Stimulated activated CD4-positive, alpha-beta T cell treated with anti-CD3 and anti-CD28 coated beads, TNF-alpha, amount 100 ng/mL, for 4 hours (primary cell): ENCODE measurements at places on chromosomes 4 and X.

DNA sequence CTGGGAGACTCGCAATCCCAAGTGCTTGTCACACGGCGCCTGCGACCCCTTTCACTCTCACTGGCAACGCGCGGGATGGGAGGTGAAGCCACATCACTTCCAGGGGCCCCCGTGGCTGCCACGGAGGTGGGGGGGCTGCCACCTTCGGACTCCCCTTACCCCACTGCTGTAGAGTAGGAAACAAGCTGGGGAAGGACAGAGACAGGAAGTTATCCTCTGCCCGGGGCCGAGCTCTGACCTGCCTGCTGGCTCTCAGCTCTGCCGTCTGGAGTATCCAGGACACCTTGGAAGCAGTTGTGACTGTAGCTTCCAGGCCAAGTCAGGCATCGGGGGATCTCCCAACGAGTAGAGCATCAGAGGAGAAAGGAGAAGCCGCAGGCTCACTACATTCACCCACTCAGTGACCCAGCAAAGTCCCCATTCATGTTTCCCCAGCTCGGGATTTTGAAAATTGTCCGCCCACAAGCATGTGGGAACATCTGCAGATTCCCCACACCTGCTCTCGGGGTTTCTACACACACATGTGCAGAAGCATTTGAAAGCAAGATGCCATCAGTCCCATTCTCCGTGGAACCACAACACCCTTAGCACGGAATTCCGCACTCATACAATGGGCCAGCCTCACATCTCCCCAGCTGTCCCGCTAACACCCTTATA is 10.8 kb downstream of the PDZD4 start:
- no peak for DNase-seq

DNA sequence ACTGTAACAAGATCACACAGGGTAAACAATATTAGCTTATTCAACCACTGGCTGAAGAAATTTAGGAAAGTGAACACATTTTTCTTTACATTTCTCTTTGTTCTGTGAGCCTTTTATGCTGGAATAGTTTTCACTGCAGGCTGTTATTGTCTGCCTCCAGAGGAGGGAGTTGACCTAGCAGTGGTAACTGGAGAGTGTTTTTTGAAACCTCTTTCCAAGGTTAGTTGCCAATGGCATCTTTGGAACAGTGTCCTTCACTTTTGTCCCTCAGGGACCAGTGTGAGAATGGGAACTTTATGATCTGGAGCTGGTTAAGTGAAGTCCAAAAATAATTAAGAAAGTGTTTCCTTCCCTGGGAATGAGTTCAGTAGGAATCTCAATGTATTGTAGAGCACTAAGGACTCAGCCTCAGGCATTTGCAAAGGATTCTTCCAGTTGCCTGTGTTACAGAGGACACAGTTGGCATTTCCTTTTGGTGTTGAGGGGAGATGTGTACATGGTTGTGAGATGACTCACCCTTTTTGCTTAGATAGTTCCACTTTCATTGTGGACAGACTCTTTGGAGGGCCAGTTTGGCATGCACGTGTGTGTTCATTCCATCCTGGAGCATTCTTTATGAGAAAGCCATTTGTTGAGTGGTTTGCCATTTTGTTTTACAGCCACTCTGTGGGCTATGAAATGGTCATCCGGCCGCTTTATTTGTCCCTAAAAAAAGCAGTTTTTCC is 61.3 kb downstream of the AR start:
- no peak for DNase-seq

- DNase-seq = no peak
These were observed 14.0 kb downstream of the STOX2 start for GRCh38 chr4:183919141-183919540.

DNA sequence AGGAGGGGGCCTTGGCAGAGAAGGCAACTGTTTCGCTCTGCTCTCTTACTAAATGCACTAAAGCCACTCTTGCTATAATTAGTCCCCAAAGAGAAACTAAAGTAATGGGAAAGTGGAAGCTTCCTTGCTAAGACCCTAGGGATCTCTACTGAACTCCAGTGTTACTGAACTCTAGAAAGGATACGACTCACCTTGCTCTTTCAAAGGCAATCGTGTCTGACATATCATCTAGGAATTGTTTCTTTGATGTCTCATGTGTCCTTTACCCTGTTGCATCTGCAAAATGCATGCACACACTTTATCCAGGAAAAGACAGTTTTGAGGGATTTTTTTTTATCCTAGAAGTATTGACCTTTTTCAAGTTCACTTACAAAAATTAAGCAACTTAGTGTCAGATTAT is 148.1 kb upstream of the FAM9B start:
- DNase-seq = no peak

DNA sequence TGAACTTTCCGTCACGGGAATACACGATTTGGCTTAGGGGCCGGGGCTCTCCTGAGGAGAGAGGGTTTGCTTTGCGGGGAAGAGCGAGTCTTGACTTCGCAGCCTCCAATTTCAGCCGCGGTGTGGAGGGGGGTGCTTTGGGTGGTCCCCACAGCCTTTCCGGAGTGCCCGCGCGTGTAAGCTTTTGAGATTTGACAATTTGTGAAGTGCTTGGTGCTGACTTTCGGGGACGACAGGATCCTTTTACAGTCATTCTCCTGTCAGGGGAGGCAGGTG is 355 bp downstream of the SCML1 start:
- DNase-seq = peak; percentile 1

DNA sequence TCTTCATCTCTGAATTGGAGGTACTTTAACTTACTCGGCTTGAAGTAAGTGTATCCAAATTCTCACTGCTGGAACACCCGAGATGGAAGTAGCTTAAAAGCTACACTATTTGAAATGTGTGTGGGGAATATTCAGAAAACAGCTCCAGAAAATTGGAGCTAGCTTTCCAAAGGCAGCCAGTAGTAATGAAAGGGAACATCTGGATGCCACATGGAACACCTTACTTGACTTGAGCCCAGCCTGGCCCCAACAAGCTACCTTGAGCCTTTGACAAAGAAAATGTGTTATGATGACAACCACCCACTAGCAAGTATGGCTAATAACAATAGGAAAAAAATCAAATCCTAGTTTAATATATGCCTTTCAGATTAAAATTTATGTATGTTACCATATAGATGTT is 161.5 kb downstream of the PRDM5 start:
- no peak for DNase-seq

- no peak for DNase-seq
These were observed 655.0 kb upstream of the LCORL start for GRCh38 chr4:18676526-18676915.

DNA sequence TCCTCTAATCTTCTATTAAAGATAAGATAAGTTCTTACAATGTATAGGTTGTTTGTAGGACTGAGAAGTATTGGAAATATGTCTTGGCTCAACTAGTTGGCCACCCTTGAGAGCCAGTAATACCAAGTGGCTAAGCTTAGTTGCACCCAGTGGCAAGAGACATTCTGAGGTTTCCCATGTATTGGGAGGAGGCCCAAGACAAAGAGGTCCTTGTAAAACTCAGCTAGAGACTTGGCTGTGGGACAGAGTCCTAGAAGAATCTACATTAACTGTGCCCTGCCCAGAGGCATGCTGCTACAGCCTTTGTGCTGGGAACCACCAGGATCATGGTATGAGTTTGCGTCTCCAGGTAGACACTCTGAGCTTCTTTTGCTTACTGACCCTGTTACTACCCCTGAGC is 41.9 kb upstream of the SLC4A4 start:
- no peak for DNase-seq

GRCh38 chr4:73392936-73393335 is 11.2 kb upstream of the ALB start:
- DNase-seq = no peak

DNA sequence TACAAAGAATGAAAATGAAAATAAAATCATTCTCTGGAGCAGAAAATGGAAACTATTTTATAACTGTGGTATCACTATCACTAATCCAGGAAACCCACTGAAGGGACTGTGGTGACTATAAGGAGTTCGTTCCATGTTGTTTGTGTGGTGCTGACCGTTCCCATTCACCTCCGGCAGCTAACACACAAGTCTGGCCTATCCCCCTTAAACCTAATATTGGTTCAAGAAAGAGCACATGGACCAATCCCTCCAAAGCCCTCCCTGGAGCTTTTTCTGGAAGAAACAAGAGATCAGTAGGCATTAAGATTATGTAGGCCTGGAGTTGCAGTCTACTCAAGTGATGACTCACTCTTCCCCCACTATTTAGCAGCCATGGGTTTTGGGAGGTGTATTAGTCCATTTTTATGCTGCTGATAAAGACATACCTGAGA is 25.9 kb upstream of the FAM241A start:
- no peak for DNase-seq

- no peak for DNase-seq
These were observed 85.5 kb downstream of the RTL3 start for GRCh38 chrX:78573630-78574029.

- DNase-seq = no peak
These were observed 14.1 kb upstream of the CXCL6 start for GRCh38 chr4:73822389-73822788.

DNA sequence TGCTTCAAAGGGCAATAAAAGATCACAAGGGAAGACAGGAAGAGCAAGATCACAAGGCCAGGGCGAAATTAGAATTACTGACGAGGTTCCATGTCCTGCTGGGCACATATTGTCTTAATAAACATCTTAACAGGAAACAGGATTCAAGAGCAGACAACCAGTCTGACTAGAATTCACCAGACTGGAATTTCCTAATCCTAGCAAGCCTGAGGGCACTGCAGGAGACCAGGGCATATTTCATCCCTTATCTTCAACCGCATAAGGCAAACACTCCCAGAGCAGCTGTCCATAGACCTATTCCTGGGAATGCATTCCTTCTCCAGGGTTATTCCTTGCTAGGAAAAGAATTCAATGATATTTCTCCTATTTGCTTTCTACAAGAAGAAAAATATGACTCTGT is 12.4 kb upstream of the TDO2 start:
- DNase-seq = no peak

- no peak for DNase-seq
These were observed 47.8 kb downstream of the COMMD8 start for GRCh38 chr4:47415719-47416118.

GRCh38 chr4:110850461-110851442 is 227.9 kb upstream of the PITX2 start:
- no peak for DNase-seq

DNA sequence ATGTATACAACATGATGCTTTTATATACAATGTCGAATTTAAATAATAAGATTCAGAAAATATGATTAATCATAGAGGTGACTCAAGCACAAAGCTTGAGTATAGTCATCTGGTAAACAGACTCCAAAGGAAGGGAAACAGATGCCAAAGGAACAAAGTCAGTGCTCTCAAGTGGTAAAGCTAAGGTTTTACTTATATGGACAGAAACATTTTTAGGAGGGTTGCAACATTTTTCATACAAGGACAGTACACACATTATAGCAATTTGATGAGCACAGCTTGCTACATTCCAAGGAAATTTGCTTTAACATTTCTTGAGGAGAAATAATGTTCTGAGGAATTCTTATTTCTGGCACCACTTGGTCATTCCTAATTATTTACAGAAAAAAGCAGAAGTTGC is 333.4 kb upstream of the AADAT start:
- DNase-seq = no peak

DNA sequence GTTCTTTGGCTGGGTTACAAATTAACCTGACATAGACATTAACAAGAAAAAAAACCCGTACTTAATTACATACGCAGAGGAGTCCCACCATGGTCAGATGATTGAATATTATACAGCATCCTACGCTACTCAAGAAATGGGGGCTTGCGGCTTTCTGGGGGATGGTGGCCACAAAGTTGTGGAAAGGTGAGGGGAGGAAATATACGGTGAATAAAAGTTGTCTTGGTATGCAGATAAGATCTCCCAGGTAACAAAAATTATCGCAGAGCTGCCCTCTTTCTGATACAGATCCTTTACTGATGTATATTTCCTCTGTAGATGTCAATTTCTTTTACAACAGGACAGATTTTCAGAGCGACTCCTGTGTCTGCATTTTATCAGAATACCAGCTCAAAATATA is 890 bp downstream of the DCAF16 start:
- DNase-seq = no peak

DNA sequence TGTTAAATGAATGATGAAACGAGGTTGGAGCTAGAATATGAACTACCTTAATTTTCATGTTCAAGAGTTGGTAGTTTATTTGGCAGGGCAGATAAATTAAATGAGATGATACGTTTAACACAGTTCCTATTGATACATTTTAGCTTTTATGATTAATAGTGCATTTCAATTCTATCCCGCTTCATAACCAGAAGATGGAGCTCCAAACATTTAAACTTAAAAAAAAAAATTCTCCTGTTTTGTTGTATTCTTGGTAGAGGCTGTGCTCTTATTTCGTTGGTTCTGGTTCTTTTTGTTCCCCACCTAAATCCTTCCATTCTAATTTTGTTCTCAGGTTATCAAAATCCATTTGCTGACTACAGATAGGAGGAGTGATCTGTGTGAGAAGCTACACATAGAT is 71.8 kb upstream of the PTPN13 start:
- DNase-seq = no peak

DNA sequence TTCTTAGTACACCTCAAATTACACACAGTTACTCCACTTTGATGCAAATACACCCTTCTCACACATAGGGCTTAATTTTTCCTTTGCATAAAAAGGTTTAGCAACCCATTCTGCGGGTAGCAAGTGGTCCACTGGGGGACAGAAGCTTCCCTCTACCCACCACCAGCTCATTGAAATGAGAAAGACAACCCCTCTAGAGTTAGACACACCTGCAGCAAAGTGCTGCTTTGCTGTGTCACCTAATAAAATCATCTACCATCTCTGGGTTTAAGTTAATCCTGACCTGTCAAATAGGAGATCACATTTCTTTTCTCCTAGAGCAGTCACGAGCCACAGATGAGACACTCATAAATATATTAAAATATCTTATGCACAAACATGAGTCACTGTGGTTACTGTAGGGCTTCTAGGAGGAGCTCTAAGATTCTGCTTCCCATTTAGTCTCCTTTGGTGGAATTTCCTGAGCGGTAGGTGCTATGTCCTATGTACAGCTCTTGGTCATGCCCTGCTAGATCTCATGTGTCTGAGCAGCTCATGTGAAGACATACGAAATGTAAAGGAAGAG is 11.9 kb downstream of the BMX start:
- DNase-seq = no peak

DNA sequence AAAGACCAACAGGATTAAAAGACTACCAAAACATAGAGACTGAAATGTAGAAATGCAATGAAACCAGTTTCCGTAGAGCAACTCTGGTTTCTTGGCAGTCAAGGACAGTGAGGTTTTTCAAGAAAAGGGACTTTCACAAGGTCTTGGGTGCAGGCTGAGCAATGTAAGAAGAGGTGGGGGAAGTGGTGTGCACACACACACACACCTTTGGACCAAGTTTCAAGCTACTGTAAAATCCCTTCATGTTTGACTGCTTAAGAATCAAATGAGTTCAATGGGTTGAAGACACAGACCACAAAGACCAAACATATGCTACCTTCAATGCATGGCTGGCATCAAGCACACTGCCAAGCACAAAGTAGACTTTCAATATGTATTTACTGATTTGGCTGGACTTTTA is 17.8 kb upstream of the MCF2 start:
- no peak for DNase-seq

GRCh38 chrX:109274806-109275205 is 207.1 kb downstream of the GUCY2F start:
- no peak for DNase-seq

- no peak for DNase-seq
These were observed 67.9 kb downstream of the SH2D1A start for GRCh38 chrX:124414281-124414680.
